Erythroblast (primary cell): ENCODE measurements at places on chromosomes 2 and 18.

DNA sequence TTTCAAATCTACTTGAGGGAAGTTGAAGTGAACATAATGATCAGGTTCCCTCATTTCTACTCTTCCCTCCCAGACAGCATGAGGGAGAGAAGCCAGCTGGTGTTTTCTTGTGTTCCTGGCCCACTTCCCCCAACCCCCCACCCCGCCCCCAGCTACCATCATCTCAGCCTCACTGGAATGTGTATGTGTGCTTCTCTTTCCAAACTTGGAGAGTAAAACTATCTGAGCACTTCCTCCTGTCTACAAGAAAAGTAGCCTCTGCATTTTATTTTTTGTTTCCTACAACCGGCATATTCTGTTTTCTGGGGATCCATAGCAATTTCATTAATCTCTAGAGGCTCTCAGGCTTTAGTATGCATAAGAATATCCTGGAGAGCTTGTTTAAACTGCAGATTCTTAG lies 53.6 kb upstream of the GRHL1 start:
- DNase-seq, result no peak

DNA sequence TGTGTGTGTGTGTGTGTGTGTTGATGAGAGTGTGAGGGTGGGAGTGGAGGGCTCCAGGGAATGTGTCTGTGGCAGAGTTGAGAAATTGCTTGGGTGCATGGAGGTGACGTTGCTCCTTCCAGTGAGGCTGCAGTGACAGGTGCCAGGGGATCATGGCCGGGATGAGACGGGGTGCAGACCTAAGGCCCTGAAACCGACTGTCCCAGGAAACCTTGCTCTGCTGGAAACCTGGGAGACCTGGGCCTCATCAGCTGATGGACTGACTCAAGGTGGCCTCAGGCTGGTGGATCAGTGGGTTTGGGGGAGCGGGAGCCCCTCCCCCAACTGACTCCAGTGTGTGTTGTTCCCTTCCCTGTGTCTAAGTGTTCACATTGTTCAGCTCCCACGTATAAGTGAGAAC lies 56.6 kb downstream of the INHBB start:
- no peak for DNase-seq

DNA sequence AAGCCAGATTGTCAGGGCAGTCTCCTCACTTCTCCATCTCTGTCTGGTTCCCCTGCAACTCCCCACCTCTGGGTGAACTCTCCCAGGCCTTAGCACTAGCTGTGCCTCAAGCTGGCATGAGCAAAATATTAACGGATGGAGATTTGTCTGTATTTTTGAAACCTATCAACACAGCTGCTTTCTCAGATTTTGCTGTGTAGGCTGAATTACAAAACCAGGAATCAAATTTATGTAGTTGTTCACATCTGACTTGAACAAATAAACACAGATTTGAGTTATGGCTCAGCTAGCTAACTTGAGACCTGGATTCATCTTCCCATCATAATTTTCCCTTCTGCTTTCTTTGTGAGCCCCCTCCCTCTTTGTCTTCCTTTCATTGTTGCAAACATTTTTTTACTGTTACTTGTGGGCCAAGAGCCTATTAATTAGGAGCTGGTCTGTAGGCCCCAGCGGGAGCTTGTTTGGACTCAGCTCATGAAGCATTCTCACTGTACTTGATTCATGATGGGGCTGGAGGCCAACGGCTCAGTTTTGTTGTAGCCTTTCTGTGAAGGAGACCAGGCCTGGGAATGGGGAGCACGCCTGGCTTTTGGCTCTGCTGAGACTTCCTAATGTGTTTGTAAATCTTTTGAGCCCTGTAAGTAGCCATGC lies 164.1 kb upstream of the GATA6 start:
- no peak for DNase-seq

GRCh38 chr2:79100285-79100684 lies 12.5 kb upstream of the REG1B start:
- DNase-seq, result no peak
